ENCODE measurements at places on chromosomes 11 and 22.

DNA sequence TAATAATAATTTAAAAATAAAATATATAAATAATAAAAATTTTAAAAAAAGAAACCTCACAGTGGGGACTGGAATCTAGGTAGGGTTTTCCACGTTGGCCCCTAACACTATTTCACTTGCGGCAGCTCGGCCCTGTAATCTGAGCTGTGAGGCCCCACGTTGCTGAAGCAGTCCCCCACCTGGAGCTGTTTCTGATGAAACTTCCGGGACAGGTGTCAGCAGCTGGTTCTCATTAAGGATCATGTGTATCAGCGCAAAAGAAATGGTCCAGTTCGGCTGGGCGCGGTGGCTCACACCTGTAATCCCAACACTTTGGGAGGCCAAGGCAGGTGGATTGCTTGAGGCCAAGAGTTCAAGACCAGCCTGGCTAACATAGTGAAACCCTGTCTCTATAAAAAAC is 17.3 kb downstream of the RHOD start:
- no peak for DNase-seq

GRCh38 chr11:123682696-123683410 is 28.4 kb upstream of the SCN3B start:
- DNase-seq = no peak

DNA sequence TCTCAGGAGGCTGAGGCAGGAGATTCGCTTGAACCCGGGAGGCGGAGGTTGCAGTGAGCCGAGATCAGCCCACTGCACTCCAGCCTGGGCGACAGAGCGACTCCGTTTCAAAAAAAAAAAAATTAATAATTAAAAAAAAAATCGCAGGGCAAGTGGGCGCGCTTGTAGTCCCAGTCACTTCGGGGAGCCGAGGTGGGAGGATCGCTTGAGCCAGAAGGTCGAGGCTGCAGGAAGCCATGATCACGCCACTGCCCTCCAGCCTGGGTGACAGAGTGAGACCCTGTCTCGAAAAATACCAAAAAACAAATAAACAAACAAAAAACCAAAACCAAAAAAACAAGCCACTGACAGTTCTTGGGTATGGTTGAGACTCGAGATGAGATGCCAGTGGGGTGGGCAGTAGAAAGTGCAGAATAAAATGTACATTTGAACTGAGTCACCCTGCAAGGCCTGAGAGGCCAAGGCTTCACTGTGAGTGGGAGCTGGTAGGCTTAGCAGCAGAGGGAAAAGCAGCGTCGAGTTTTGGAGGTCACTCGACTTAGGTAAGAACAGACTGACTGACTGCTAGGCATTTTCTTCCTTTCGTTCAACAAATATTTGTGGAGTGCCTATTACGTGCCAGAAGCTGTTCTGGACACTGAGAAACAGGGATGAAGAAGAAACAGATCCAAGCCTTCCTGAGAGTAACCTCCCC is 635 bp upstream of the LDHA start:
- no peak for DNase-seq

DNA sequence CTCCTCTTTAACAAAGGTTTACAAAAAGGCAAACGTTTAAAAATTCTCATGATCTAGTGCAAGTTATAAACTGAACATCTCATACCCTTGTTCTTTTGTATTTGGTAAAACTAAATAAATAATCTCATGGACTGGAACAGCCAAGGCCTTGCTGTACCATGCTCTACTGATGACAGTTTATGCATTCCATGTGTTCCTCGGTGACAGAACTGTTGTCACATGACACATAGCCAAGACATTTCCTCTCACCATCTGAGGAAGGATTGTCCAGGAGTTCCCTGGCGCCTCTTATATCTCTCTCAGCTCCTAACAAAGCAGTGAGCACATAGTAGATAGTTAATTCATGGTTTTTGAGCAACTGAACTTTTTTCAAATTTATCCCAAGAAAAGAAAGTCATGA is 12.6 kb downstream of the CCDC83 start:
- DNase-seq = no peak

DNA sequence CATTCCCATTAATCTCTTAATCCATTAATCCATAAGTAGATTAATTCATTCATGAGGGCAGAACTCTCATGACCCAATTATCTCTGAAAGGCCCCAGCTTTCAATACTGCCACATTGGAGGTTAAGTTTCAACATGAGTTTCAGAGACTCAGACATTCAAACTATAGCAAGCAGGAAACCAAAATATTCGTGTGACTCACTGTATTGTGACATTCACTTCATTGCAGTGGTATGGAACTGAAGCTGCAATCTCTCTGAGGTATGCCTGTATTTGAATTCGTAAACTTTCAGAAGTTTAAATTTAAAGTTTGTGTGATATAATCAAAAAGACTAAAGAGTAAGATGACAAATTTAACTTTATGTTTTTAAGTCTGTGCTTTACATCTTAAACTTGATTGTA is 2.9 kb upstream of the OR52J3 start:
- DNase-seq = no peak

- no peak for DNase-seq
Measured at GRCh38 chr11:68632802-68633201, 51.5 kb upstream of the GAL start.

DNA sequence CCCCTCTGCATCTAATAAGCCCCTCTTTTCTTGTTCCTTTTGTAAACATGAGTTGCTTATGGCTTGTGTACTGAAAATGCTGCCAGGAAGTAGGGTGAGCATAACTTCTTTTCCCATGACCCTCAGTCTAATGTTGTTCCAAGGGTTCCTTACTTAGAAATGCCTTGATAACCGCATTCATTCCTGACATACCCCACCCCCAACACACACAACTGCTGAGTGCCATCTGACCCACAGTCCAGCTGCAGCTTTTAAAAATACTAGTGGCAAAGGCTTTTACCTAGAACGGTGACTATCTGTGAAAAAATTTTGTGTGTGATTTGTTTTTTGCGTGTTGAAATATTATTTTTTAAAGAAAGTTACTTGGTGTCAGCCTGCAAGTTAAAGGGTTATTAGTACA is 52.6 kb downstream of the ARHGAP42 start:
- DNase-seq = no peak

- DNase-seq = no peak
Measured at GRCh38 chr22:34038801-34039555, 118.7 kb upstream of the LARGE1 start.

DNA sequence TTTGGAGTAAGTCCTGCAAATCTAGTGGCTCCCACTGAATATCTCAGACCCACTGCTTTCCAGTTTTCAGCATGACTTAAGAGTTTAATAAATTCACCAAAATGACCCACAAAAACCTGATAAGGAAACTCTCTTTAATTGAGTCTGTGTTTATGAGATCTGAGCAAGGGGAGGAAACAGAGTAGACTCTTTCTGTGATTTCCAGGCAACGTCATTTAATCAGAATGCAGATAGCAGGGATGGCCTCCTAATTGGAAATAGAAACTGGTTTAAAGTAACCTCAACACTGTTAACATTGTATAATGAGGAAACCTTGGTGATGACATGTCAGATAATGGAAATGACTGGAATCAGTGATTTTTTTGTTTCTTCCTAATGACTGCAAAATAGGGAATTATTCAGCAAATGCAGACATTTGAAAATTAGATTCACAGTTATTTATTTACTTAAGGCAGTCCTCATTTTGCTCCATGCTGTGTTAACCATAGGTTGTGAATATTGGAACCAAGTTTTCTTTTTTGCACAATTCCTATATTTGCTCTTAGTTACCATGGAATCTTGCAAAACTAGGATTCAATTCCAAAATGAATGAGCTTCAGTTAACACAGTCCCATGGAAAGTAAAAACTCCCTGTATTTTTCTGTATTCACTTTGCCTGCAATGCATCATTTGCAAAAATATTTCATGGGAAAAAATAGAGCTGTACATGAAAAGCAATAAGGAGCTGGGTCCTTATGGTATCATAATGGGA is 1324.5 kb downstream of the LRRC4C start:
- DNase-seq = no peak

DNA sequence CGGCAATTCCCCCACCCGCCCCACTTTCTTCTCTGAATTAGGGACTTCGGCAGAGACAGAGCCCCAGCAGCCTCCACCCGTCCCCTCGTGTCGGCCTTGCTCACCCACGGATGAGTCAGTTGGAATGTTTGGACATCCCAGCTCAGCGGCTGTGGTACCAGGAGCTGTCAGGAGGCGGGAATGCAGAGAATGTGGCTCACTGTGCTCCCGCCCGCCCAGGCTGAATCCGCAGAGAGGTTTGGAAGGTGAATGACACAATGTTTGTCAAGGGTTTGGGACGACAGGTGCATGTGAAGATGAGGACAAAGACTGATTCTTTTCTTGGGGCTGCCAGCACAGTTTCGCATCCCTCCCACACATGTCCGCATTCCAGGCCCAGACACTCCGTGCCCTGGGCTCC is 39.6 kb downstream of the LIF start:
- DNase-seq = no peak

- DNase-seq = no peak
Measured at GRCh38 chr22:17422736-17423343, 53.6 kb downstream of the CECR2 start.

- DNase-seq = no peak
Measured at GRCh38 chr11:17479284-17480214, 2.9 kb upstream of the ABCC8 start.

- no peak for DNase-seq
Measured at GRCh38 chr11:116386118-116386699, 386.6 kb downstream of the BUD13 start.

DNA sequence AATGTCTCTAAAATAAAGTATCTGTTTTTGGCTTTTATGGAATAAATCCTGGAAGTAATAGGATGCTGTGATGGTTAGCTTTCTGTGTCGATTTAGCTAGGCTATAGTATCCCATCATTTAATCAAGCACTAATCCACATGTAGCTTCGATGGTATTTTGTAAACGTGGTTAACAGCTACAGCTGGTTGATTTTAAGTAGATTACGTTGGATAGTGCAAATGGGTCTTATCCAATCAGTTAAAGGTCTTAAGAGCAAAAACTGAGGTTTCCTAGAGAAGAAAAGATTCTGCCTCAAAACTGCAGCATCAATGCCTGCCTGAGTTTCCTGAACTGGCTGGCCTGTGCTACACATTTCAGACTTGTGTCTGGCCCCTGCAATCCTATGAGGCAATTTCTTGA is 314.2 kb upstream of the SORL1-AS1 start:
- no peak for DNase-seq

GRCh38 chr11:1195682-1196515 is 27.0 kb upstream of the MUC5B start:
- no peak for DNase-seq

DNA sequence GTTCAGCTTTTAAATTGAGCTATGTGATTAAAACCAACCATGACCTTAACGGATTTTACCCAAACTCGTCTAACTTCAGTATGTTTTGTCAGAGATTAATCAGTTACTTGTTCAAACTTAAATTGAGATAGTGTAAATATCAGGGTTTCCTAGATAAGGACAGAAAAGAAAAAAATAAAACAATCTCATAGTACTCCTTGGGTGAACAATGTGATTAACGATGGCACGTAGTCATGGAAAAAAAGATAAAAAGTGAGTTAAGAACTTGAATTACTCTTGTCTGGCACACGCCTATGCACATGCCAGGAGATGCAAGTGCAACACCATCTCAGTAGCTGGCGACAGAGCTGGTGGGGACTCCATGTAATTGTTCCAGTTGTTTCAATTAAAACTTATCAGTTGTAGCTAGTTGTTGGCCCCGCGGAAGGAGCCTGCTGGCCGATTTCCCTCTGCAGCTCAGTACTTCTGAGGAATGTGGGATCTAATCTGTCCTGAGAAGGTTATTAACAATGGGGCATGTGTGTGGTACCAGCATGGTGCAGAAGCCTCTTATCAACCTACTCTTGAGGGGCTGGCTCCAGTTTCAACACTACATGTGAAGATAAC is 3.0 kb downstream of the RASSF10 start:
- DNase-seq = no peak

GRCh38 chr11:102470251-102470650 is 17.7 kb upstream of the TMEM123 start:
- no peak for DNase-seq

DNA sequence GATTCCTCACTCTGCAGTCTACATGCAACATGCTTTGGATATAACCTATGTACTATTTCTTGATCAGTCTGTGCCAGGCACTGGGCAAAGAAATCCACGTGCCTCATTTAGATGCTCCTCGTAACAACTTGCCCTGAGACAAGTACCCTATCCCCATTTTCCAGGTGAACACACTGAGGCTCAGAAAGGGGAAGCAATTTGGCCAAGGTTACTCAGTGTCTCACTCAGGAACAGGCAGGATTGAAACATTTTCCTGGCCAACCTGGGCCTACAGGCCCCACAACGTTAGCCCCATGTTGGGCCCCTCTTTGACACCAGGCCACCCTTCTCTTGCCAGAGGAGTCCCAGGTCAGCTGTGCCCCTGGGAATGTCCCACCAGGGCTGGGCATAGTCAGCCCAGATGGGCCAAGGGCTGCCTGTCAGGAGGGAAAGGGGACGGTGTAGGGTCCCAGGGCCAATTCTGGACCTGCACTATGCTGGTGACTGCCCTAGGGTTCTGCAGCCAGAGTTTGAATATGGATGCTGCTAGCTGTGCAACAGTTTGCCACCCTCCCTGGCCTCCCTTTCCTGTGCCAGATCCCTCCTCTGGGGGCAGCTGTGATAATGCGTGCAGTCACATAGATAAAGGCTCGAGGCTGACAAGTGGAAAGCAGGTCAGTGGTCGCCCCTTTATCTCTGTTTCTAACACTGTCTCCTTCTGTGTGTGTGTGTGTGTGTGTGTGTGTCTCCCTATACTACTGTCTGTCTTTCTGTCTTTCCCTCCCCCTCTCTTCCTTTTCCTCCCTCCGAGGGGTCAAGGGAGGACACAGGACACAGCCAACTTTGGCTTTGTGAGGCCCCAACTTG is 10.4 kb upstream of the EMID1 start:
- no peak for DNase-seq

- DNase-seq = no peak
Measured at GRCh38 chr11:1055990-1056771, 18.5 kb upstream of the MUC2 start.

DNA sequence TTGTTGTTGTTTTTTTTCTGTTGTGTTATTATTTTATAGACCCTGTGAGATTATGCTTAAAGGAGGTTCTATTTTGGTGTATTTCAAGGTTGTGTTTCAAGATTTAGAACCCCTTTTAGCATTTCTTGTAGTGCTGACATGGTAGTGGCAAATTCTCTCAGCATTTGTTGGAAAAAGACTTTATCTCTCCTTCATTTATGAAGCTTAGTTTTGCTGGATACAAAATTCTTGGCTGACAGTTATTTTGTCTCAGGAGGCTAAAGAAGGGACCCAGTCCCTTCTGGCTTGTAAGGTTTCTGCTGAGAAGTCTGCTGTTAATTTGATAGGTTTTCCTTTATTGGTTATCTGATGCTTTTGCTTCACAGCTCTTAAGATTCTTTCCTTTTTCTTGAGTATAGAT is 40.7 kb upstream of the ARHGAP20 start:
- no peak for DNase-seq

GRCh38 chr11:12542186-12542935 is 131.9 kb upstream of the TEAD1 start:
- DNase-seq = no peak

DNA sequence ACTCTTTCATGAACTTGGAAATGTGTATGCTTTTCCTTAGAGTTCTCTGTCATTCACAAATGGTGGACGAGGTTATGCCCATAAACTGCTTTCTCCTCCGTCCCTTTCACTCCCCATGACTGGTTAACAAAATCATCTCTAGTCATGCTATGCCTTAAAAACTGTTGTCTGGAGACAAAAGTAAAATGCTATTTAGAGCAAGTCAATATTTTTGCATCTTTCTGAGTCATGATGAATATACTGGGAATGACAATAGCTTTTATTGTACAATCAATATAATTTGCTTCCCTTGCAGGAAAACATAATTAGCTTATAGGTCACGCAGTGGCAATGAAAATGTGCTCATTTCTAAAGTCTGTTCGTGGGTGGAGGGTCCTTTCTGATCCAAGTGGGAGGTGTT is 216.7 kb upstream of the SORL1-AS1 start:
- no peak for DNase-seq

GRCh38 chr11:13963169-13963948 is 836 bp downstream of the SPON1 start:
- no peak for DNase-seq

All from thoracic aorta (tissue), 2 donors.